ENCODE measurements at places on chromosomes 3 and 15. TPM values are rescaled to one million over a fixed set of nuclear protein-coding genes. Genes with fewer than 3 reads are reported as not detected.

The GOLGA8M gene
- total RNA-seq: not detected

The STRIT1 gene
- total RNA-seq: not detected

The PLA2G4B gene
- 4.1 TPM for total RNA-seq

GRCh38 chr15:38115121-38115520 lies 137.5 kb upstream of the SPRED1 start:
- DNase-seq: no peak

The KCNMB2 gene
- not detected for total RNA-seq
